Spleen (tissue), 13 donors: ENCODE measurements at places on chromosomes 2 and 18. TPM values are rescaled to one million over a fixed set of nuclear protein-coding genes. Genes with fewer than 3 reads are reported as not detected.
A peak's percentile ranks its signal among the peaks of the same experiment; 100 is the strongest.

RBM44 gene
- polyA plus RNA-seq: 0.30 TPM

ADCYAP1 gene
- 0.02 TPM for polyA plus RNA-seq

CEP68 gene
- polyA plus RNA-seq: 5.7 TPM

KIF1A gene
- 0.10 TPM for polyA plus RNA-seq

NEUROD1 gene
- not detected for polyA plus RNA-seq

MCEE gene
- polyA plus RNA-seq: 18.0 TPM

CNDP1 gene
- polyA plus RNA-seq: 0.03 TPM

TCF7L1 gene
- polyA plus RNA-seq: 2.4 TPM

HOXD3 gene
- polyA plus RNA-seq: 1.7 TPM

IL37 gene
- polyA plus RNA-seq: not detected

GRCh38 chr2:141316606-141317005, 814.2 kb downstream of the LRP1B start:
- H3K27ac ChIP-seq: no peak overlapping the region
- H3K27me3 ChIP-seq: no peaks in the 10 kb centered on the region
- H3K4me3 ChIP-seq: no peak overlapping the region
- no peak for DNase-seq
- no peaks in the 10 kb centered on the region for H3K36me3 ChIP-seq

DNA sequence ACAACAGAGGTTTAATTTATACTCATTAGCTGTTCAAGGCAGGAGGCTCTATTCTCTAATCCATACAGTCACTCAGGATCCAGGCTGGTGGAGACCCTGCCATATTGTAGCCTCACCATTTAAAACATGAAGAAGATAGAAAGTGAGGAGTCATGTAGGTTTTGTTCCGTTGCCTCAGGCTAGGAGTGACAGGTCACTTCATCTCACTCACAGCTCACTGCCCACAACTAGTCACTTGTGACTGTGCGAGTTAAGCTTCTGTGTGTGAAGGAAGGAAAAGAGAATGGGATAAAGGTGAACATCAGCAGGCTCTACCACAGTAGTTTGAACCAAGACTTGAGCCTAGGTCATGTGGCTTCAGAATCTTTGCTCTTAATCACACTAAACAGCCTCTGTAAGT, 9.0 kb upstream of the IGFBP2 start:
- no peaks in the 10 kb centered on the region for H3K27me3 ChIP-seq
- H3K4me3 ChIP-seq: no peak overlapping the region
- DNase-seq: no peak
- H3K36me3 ChIP-seq: no peaks in the 10 kb centered on the region
- no peak overlapping the region for H3K27ac ChIP-seq

- no peak for DNase-seq
- H3K4me3 ChIP-seq: no peak overlapping the region
- H3K4me1 ChIP-seq: no peaks in the 10 kb centered on the region
- H3K27ac ChIP-seq: no peak overlapping the region
- no peaks in the 10 kb centered on the region for H3K36me3 ChIP-seq
Observed at GRCh38 chr18:73780218-73780617, 367.4 kb downstream of the FBXO15 start.

- no peaks in the 10 kb centered on the region for H3K4me1 ChIP-seq
- H3K36me3 ChIP-seq: no peaks in the 10 kb centered on the region
- no peak for DNase-seq
Observed at GRCh38 chr18:72161691-72162090, 382.5 kb downstream of the CBLN2 start.

DNA sequence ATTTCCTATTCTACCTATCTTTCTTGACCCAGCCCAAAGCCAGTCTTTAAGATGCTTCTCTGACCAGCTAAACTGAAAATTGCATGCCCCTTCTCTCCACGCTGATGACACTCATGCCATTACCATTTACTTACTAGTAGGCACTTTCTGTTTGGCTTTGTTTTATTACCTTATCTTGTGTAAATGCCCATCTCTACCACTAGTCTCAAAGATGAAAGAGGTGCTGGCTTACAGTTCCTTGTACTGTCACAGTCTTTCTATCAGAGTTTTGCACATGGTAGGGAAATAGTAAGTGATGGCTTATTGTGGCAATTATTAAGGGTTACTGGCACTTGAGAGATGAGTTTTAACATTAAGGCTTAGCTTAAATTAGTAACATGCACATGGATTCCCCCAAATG, 352.1 kb downstream of the RBM43 start:
- H3K27ac ChIP-seq: no peak overlapping the region
- H3K27me3 ChIP-seq: no peaks in the 10 kb centered on the region
- H3K4me3 ChIP-seq: no peak overlapping the region
- no peak for DNase-seq

- peak; percentile 19 for DNase-seq
- H3K4me3 ChIP-seq: no peak overlapping the region
- no peaks in the 10 kb centered on the region for H3K4me1 ChIP-seq
Observed at GRCh38 chr2:238502088-238502810, 75.5 kb downstream of the ASB1 start.

- H3K27me3 ChIP-seq: peaks cover 64% of the 10 kb centered on the region
- H3K36me3 ChIP-seq: no peaks in the 10 kb centered on the region
- H3K4me3 ChIP-seq: no peak overlapping the region
- DNase-seq: no peak
Observed at GRCh38 chr2:230999477-230999876, 3.6 kb downstream of the SPATA3 start.

DNA sequence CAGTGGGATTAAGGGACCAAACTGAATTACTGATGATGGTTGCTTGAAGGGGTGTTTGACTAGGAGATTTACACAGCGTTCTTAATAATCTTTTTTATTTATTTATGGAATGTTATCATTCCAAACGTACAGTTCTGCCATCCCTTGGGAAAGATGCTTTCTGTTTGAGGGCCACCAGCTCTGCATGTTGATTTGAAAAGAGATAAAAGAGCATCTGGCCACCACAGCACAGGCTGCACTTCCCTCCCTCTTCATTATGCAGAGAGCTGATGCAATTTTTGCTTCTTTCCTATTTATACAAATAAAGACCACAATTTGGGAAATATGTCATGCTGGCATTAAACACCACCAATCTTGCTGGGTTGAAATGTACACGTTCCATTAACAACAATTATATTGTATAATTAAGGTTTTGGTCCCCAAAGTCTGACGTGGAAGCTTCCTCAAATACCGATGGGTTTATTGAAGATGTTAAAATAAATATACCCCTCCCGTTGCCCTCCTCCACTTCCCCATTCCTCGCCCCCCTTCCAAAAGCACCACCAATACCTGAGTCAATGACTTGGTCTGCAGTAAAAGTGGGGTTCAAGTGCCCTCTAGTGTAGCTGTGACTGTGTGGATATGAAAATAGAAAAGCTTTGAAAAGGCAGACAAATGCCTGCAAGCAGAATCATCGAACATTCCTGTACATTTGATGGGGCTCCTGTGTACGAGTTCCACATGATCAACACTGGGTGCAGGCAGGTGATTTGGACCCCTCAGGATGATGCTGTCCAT, 211.9 kb downstream of the HRH4 start:
- H3K4me3 ChIP-seq: no peak overlapping the region
- H3K27ac ChIP-seq: no peak overlapping the region
- H3K4me1 ChIP-seq: no peaks in the 10 kb centered on the region
- H3K27me3 ChIP-seq: no peaks in the 10 kb centered on the region
- no peak for DNase-seq
- no peaks in the 10 kb centered on the region for H3K36me3 ChIP-seq

- H3K4me3 ChIP-seq: peak overlapping the region; percentile 80
- no peaks in the 10 kb centered on the region for H3K27me3 ChIP-seq
- H3K36me3 ChIP-seq: peaks cover 64% of the 10 kb centered on the region
- peaks cover 40% of the 10 kb centered on the region for H3K4me1 ChIP-seq
- peak; percentile 77 for DNase-seq
Observed at GRCh38 chr2:9473308-9473984, 905 bp upstream of the IAH1 start.

DNA sequence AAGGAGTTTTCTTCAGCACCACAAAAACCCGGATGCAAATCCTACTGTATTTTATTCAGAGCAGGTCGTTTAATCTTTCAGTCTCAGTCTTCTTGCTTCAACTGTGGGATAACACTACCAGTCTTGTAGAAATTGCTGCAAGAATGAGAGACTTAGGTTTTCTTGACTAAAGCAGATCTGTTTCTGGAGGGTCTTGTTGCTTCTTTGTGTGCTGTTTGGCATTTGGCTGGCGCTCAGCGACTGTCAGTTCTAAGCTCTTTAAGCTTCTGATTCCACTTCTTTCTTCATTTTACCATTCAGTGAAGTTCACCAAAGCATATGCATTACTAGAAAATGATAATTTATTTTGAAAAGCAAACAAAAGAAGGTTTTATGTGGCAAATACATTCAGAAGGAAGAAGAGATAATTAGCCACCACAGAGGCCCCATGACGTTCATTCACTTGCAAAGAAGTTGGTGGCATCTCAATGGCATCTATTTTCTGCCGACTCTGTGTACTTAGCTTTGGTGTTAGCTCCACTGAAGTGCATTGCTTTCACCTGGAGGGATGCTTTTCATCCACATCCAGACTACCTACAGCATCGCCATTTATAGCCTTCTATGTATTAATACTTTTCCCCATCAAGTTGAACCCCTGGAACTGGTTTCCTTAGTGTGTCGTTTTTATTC, 53.7 kb downstream of the TRIB2 start:
- H3K4me3 ChIP-seq: no peak overlapping the region
- H3K27me3 ChIP-seq: no peaks in the 10 kb centered on the region
- no peak overlapping the region for H3K27ac ChIP-seq

DNA sequence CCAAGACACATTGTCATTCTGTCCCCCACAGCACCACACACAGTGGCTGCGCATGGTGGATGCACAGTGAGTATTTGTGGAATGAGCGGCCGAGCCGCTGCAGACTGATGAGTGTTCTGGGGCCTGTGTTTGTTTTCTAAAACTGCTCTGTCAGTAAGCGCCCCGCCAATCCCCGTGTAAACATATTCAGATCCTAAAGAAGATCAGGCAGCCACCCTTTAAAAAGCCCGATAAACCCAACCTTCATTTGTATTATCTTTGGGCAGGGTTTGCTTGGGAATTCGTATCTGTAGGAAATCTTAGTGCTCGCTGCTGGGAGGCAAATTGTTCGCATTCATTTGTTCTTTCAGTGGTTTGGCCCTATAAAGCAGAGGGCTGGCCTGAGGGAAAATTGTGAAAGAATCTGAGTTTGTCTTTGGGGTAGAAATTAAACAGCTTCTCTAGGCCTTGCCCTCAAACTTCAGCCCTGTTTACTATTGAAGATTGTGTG, 68.6 kb downstream of the TGOLN2 start:
- no peak overlapping the region for H3K27ac ChIP-seq
- peak; percentile 43 for DNase-seq
- no peaks in the 10 kb centered on the region for H3K36me3 ChIP-seq
- H3K4me3 ChIP-seq: no peak overlapping the region
- no peaks in the 10 kb centered on the region for H3K27me3 ChIP-seq
- peaks cover 60% of the 10 kb centered on the region for H3K4me1 ChIP-seq

DNA sequence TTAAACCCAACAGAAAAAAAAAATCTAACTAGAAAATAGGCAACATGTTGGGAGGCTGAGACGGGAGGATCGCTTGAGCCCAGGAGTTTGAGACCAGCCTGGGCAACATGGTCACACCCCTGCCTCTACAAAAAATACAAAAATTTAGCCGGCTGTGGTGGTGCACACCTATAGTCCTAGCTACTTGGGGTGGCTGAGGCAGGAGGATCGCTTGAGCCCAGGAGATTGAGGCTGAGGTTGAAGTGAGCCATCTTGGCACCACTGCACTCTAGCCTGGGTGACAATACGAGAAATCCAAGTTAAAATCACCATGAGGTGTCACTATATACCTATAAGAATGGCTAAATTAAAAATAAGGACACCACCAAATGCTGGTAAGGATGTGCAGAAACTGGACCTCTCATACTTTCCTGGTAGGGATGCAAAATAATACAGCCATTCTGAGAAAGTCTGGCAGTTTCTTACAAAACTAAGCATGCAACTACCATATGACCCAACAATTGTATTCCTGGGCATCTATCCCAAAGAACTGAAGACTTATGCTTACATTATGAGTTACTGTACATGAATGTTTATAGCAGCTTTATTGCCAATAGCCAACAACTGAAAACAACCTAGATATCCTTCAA, 2.2 kb downstream of the SEPTIN10 start:
- H3K27me3 ChIP-seq: peaks cover 55% of the 10 kb centered on the region
- H3K4me3 ChIP-seq: no peak overlapping the region
- no peaks in the 10 kb centered on the region for H3K36me3 ChIP-seq

GRCh38 chr2:134952608-134953007, 34.0 kb downstream of the CCNT2 start:
- peaks cover 27% of the 10 kb centered on the region for H3K4me1 ChIP-seq
- H3K36me3 ChIP-seq: peaks cover 3% of the 10 kb centered on the region
- H3K27me3 ChIP-seq: no peaks in the 10 kb centered on the region
- no peak overlapping the region for H3K27ac ChIP-seq
- no peak overlapping the region for H3K4me3 ChIP-seq

GRCh38 chr2:237156031-237156856, 70.6 kb downstream of the COPS8 start:
- peaks cover 18% of the 10 kb centered on the region for H3K27me3 ChIP-seq
- H3K36me3 ChIP-seq: no peaks in the 10 kb centered on the region
- no peak overlapping the region for H3K27ac ChIP-seq
- H3K4me1 ChIP-seq: no peaks in the 10 kb centered on the region

GRCh38 chr2:83528767-83529166, 930.3 kb downstream of the SUCLG1 start:
- no peak for DNase-seq
- H3K36me3 ChIP-seq: no peaks in the 10 kb centered on the region
- no peaks in the 10 kb centered on the region for H3K4me1 ChIP-seq

GRCh38 chr2:219180961-219181360, 2.9 kb downstream of the RETREG2 start:
- H3K4me3 ChIP-seq: no peak overlapping the region
- peaks cover 46% of the 10 kb centered on the region for H3K4me1 ChIP-seq
- no peak overlapping the region for H3K27ac ChIP-seq

DNA sequence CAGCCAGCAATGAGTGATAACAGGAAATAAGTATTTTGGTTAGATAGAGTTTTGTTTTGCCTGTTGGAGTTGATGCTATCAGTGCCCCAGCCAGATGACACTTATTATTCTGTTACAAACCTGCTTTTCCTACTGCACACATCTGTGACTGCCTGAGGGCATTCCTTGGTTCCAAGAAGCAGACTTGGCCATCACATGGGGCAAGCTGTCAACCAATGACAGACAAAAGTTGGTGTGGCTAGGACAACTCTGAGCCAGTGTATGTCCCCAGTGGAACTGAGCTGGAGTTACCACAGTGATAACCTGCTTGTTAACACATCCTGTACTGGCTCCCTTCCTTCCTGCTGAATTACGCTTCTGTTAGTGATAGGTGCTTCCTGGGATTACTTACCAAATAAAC, 54.5 kb downstream of the FAM171B start:
- H3K4me3 ChIP-seq: no peak overlapping the region
- no peak for DNase-seq
- no peaks in the 10 kb centered on the region for H3K27me3 ChIP-seq
- H3K4me1 ChIP-seq: no peaks in the 10 kb centered on the region
- no peaks in the 10 kb centered on the region for H3K36me3 ChIP-seq

GRCh38 chr2:150610670-150611279, 123.3 kb upstream of the RND3 start:
- H3K27ac ChIP-seq: no peak overlapping the region
- H3K36me3 ChIP-seq: no peaks in the 10 kb centered on the region
- no peak overlapping the region for H3K4me3 ChIP-seq
- no peaks in the 10 kb centered on the region for H3K27me3 ChIP-seq
